NCI-H82 (cell line): ENCODE measurements at places on chromosomes 11 and 22.
A peak's percentile ranks its signal among the peaks of the same experiment; 100 is the strongest.

GRCh38 chr11:37689951-37690350 is 1091.9 kb upstream of the RAG2 start:
- no peak for DNase-seq

DNA sequence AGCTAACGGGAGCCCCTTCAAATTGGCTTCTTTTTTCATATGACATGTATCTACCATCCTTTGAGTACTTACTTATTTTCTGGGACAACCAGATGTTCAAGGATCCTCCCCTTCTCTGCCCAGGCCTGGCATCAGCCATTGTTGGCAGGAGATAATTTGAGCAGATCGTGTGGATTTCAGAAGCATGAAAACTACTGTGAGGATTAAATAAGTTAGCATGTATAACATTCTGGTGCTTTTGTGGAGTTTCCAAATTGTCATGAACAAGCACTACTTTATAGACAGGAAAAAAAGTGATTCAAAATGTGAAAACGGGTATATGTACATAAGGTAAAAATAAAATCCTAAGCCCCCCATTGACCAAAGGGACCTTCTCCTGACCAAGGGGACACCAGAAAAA is 2.1 kb upstream of the NADSYN1 start:
- DNase-seq = no peak

GRCh38 chr11:567011-567628 is 6.3 kb downstream of the RASSF7 start:
- no peak for DNase-seq

DNA sequence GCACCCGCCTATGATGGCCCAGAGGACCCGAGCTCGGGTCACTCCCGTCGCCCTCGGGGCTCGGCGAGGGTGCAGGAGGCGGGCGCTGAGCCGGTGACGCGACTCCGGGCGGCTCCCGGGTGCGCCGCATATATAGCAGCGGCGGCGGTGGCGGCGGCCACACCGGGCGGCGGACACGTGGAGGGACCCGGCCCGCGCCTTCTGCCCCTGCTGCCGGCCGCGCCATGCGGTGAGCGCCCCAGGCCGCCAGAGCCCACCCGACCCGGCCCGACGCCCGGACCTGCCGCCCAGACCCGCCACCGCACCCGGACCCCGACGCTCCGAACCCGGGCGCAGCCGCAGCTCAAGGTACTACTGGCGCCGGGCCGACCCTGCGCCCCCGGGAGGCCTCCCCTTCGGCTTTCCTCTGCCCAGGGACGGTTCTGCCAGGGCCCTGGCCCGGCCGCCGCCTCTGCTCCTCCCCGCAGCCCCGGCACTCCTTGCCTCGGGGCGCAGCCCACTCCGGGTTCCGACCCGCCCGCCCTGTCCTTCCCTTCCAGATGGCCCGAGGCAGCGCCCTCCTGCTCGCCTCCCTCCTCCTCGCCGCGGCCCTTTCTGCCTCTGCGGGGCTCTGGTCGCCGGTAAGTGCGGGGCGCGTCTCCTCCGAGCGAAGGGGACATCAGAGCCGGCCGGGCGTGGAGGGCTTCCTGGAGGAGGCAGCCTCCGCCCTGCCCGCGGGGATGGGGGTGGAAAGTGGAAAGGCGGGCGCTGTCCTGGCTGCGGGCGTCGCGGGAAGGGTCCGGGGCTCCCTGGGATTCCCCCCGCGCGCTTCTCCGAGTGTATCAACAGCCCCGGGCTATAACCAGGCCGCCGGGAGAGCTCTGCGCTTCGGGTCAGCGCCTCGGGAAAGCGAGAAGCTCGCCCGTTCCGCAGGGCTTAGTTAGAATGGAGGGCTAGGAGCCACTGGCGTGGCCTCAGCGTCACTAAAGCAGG is at the start of gene GAL:
Gene GAL (plus strand): TSS at position 160 of the 972 bp plus-strand sequence. CDS start 380 bp downstream, at position 540.
- DNase-seq = peak; percentile 23

GRCh38 chr11:102494216-102494615 is 36.3 kb downstream of the MMP7 start:
- DNase-seq = no peak
